ENCODE measurements at places on chromosomes 5 and 9. TPM values are rescaled to one million over a fixed set of nuclear protein-coding genes. Genes with fewer than 3 reads are reported as not detected.

The GNA14 gene
- total RNA-seq, result 5.0 TPM

The CXCL14 gene
- 15.6 TPM for total RNA-seq

The CEP78 gene
- total RNA-seq, result 4.9 TPM

The PCDHB3 gene
- total RNA-seq, result not detected

The SPINK13 gene
- not detected for total RNA-seq

The PRPF4 gene
- 9.9 TPM for total RNA-seq

The PCDHGA8 gene
- total RNA-seq, result under 0.01 TPM

The LCNL1 gene
- not detected for total RNA-seq

The SOX30 gene
- total RNA-seq, result not detected

The LRRC70 gene
- 22.8 TPM for total RNA-seq

The C9orf85 gene
- 2.2 TPM for total RNA-seq

The SLC6A19 gene
- total RNA-seq, result 0.89 TPM

- peaks cover 74% of the 10 kb centered on the region for H3K36me3 ChIP-seq
- peaks cover 33% of the 10 kb centered on the region for H3K4me1 ChIP-seq
- no peak overlapping the region for H3K27ac ChIP-seq
- H3K27me3 ChIP-seq, result no peaks in the 10 kb centered on the region
Measured at GRCh38 chr9:21833090-21833801, 30.8 kb downstream of the MTAP start.

DNA sequence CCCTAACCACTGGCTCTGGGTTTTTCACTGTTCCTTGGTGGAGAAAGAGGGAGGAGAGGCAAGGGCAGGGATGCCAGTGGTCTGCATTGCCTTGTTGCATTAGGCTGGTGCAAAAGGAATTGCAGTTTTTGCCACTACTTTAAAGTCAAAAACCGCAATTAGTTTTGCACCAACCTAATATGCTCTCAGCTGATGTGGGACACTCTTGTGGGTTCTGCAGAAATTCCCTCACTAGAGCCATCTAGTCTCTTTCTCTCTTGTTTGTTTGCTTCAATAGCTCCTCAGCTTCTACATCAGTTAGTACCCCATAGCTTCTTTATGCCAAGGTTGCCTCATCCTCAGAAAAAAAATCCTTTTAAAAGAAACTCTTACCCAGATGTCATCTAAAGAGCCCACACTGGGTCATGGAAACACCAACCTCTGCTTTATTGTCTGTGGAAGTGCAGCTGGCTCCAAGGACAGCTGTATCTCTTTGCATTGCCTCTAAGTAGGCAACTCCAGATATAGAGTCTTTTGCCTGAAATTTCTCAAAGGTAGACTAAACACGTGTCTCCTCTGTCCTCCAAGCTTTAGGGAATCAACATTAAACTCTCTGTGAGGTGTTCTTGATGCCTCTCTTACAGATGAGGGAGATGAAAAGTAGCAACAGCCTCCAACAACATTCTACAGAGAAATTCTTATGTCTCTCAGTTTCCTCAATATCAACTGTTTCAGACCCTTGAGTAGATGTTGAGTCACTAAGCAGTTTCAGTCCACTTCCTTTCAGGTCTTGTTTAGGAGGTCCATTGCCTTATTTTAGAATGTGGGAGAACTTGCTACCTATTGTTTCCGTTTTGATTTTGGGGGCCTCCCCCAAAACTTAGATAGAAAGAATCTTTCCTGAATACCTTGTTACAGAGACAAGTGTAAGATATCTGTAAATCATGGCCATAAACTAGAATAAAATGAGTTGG is 84.9 kb upstream of the MEF2C start:
- no peaks in the 10 kb centered on the region for H3K36me3 ChIP-seq
- no peak overlapping the region for H3K4me3 ChIP-seq
- DNase-seq, result no peak
- H3K4me1 ChIP-seq, result no peaks in the 10 kb centered on the region

DNA sequence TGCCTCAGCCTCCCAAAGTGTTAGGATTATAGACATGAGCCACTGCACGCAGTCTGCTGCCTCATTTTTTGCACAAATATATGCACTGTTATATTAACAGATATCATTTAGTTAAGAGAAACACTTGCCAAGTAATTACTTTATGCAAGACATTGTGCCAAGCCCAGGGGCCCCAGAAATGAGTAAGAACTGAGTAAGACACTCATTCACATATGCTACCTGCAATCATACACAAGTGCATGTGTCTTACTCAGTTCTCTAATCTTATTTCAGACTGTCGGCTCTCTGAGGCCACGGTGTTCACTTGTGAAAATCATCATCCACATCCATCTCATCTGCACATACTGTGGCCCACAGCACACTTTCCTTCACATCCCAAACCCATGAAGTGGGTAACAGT is 16.0 kb downstream of the TRAF1 start:
- no peak overlapping the region for H3K27ac ChIP-seq
- DNase-seq, result no peak
- peaks cover 16% of the 10 kb centered on the region for H3K4me1 ChIP-seq
- peaks cover 32% of the 10 kb centered on the region for H3K36me3 ChIP-seq

DNA sequence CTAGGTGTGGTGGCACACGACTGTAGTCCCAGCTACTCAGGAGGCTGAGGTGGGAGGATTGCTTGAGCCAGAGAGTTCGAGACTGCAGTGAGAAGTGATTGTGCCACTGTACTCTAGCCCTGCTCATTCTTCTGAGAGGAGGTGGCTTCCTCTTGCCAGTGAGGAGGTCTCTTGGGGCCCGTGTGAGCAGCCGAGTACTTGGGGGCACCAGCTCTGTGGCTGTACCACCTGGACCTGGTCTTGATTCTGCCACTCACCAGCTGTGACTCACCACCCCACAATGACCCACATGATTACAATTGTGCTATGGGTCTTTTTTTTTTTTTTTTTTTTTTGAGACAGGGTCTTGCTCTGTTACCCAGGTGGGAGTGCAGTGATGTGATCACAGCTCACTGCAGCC is 18.0 kb upstream of the CRB2 start:
- H3K36me3 ChIP-seq, result no peaks in the 10 kb centered on the region
- no peak overlapping the region for H3K27ac ChIP-seq
- peaks cover 10% of the 10 kb centered on the region for H3K4me1 ChIP-seq
- no peaks in the 10 kb centered on the region for H3K27me3 ChIP-seq
- H3K4me3 ChIP-seq, result no peak overlapping the region
- DNase-seq, result no peak

DNA sequence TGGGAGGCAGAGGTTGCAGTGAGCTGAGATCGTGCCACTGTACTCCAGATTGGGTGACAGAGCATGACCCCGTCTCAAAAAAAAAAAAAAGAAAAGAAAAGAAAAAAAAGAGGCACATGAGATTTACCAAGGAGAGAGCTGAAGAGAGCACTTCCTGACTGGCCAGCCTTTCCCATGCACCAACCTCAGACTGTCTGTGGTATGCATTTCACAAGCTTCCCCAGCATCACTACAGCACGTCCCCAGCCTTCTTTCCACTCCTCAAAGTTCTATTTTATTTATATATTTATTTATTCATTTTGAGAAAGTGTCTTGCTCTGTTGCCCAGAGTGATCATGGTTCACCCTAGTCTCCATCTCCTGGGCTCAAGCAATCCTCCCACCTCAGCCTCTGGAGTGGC is 13.6 kb upstream of the FUBP3 start:
- no peak overlapping the region for H3K4me3 ChIP-seq
- no peaks in the 10 kb centered on the region for H3K4me1 ChIP-seq
- DNase-seq, result no peak
- H3K27me3 ChIP-seq, result no peaks in the 10 kb centered on the region
- H3K27ac ChIP-seq, result no peak overlapping the region

GRCh38 chr9:121639619-121640018 is 11.8 kb upstream of the DAB2IP start:
- DNase-seq, result no peak
- H3K4me3 ChIP-seq, result no peak overlapping the region
- no peaks in the 10 kb centered on the region for H3K27me3 ChIP-seq

GRCh38 chr5:178288401-178289368 is 56.1 kb upstream of the PHYKPL start:
- no peaks in the 10 kb centered on the region for H3K36me3 ChIP-seq
- no peak for DNase-seq
- H3K27ac ChIP-seq, result no peak overlapping the region
- H3K4me1 ChIP-seq, result no peaks in the 10 kb centered on the region
- no peak overlapping the region for H3K4me3 ChIP-seq

DNA sequence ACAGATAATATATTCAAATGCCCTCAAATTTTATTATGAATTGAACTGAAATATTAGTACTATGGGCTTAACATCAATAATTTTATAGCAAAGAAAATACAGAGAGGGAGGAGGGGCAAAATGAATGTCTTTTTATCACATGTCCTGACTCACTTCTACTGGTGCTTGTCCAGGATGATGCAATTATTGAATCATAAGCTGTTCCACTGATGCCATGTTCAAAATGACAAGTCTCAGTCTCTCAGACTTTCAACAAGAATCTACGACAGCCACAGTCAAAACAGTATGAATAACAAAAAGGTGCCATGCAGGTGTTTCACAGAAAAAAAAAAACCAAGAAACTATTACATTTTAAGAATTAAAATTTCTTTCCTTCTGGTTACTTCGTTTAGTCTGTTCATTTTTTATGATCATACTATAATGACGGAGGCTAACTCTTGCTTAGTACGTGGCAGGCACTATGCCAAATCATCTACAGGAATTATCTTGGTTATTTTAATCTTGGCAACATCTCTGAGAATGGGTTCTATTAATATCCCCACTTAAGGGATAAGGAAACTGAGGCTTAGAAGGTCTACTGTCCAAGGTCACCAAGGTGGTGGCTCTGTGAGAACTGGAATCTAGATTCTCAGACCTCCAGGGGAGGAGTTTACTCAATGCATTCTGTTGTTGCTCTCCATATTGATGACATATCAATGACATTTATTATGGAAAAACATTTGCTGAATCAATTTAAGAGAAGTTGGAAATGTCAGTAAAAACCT is 61.5 kb downstream of the NR3C1 start:
- H3K4me1 ChIP-seq, result peaks cover 60% of the 10 kb centered on the region
- H3K27ac ChIP-seq, result no peak overlapping the region
- no peak overlapping the region for H3K4me3 ChIP-seq
- H3K36me3 ChIP-seq, result no peaks in the 10 kb centered on the region
- no peaks in the 10 kb centered on the region for H3K27me3 ChIP-seq

DNA sequence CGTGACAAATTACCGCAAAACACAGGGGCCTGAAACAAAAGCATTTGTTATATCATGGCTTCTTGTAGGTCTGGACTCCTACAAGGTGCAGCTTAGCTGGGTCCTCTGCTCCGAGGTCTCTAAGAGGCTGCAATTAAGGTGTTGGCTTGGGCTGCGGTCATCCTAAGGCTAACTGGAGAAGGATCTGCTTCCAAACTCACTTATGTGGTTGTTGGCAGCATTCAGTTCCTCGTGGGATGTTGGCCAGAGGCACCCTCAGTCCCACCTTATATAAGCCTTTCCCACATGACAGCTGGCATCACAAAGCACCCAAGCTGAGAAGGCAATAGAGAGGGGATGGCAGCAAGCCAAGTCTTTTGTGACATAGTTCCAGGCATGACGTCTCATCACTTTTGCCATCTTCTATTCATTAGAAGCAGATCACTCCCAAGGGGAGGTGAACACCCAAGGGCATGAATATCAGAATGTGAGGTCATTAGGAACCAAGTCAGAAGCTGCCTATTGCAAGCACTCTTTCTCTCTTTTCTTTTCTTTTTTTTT is 47.9 kb upstream of the ZBTB43 start:
- H3K27ac ChIP-seq, result no peak overlapping the region
- H3K4me3 ChIP-seq, result no peak overlapping the region
- no peak for DNase-seq
- H3K36me3 ChIP-seq, result no peaks in the 10 kb centered on the region
- no peaks in the 10 kb centered on the region for H3K4me1 ChIP-seq

DNA sequence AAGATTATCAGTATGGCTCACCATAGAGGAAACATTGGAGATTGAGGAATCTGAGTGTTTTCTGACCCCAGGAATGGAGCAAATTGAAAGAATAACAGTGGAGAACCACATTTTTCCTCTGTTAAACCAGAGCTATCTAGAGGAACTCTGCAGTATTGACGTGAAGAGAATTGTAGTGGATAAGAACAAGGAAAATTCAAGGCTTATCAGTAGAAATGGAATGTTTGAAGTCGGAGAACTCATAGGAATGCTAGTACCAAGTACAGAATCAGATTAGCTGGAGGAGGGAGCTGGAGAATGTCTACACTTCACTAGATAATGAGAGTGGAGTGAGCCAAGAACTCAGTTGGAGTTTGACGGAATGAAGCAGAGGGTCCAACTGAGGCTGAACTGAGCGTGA is 50.3 kb downstream of the SNCAIP start:
- H3K4me1 ChIP-seq, result peaks cover 7% of the 10 kb centered on the region

DNA sequence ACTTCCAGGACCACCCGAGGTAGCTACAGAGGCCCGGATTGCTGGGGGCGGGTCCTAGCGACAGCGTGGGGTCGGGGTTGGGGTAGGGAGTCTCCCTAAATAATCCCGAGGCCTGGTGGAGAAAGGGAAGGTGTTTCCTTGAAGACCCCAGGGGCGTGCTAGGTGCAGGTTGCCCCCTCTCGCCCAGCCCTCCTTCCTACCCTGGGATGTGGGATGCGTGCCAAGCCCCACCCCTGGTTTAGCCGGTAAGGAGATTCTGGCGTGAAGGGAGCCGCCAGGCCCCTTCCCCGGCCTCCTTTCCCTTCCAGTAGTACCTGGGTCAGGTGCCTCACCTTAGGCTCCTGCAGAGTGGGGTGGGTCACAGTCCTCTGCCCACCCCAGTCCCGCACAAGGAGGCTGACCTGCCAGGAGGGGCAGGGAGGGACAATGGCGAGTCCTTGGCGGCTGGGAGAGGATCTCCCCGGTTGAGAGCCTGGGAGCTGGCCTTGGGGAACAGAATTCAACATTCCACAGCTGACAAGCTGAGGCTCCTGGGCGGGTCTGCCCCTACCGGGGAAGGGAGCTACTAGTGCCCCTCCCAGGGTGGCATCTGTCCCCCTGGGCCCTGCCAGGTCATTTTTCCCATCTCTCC is 674 bp downstream of the TSPAN17 start:
- peaks cover 10% of the 10 kb centered on the region for H3K36me3 ChIP-seq
- H3K4me1 ChIP-seq, result peaks cover 29% of the 10 kb centered on the region
- peak; percentile 86 for DNase-seq
- no peaks in the 10 kb centered on the region for H3K27me3 ChIP-seq
- H3K27ac ChIP-seq, result peak overlapping the region; percentile 76

GRCh38 chr9:112719241-112719691 is 1.3 kb upstream of the INIP start:
- DNase-seq, result peak; percentile 44
- no peaks in the 10 kb centered on the region for H3K36me3 ChIP-seq
- no peaks in the 10 kb centered on the region for H3K27me3 ChIP-seq
- no peak overlapping the region for H3K4me3 ChIP-seq

- H3K4me1 ChIP-seq, result no peaks in the 10 kb centered on the region
- no peaks in the 10 kb centered on the region for H3K36me3 ChIP-seq
- no peak overlapping the region for H3K27ac ChIP-seq
- peak; percentile 37 for DNase-seq
Measured at GRCh38 chr5:168881427-168882149, 302.4 kb upstream of the PANK3 start.
